ENCODE measurements at places on chromosomes 11 and 22.
A peak's percentile ranks its signal among the peaks of the same experiment; 100 is the strongest.

DNA sequence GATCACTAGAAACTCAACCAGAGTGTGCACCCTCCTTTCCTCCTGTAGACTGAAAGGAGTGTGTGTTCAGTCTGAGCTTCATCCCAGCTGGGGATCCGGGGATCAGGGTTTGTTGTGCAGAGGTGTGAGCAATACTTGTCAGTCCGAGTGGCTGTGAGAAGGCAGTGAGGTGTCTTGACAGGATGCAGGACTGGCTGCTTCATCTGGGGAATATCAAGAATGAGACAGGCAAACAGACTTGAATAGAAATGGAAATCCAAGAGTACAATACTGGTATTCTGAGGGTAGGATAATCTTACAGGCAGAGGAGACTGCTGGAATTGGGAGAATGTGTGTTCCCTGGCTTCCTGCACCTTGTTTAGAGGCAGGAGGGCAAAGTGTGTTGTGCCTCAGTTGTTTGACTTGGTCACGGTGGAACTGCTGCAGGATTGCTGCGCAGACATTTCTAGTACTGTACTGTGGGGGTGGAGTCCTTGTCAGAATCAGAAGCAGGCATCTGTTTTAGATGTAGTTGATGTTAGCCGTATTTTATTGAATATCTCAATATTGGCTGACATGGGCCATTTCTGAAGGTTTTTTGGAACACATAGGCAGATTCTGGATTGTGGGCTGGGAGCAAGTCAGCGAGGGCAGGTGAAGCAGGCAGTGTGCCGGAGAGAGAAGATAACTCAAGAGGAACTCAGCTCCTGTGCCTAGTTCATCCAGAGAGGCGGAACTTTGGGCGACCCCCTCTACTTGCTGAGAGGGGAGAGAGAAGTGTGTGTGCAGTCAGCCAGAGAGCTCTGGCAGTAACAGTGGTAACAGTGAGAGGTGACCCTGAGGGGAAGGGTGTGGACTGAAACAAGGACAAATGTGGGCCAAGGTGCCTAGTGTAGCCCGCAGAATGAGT is 27.1 kb upstream of the GRK2 start:
- DNase-seq: no peak

GRCh38 chr11:46387919-46388618 is 3.5 kb downstream of the CHRM4 start:
- DNase-seq: no peak

DNA sequence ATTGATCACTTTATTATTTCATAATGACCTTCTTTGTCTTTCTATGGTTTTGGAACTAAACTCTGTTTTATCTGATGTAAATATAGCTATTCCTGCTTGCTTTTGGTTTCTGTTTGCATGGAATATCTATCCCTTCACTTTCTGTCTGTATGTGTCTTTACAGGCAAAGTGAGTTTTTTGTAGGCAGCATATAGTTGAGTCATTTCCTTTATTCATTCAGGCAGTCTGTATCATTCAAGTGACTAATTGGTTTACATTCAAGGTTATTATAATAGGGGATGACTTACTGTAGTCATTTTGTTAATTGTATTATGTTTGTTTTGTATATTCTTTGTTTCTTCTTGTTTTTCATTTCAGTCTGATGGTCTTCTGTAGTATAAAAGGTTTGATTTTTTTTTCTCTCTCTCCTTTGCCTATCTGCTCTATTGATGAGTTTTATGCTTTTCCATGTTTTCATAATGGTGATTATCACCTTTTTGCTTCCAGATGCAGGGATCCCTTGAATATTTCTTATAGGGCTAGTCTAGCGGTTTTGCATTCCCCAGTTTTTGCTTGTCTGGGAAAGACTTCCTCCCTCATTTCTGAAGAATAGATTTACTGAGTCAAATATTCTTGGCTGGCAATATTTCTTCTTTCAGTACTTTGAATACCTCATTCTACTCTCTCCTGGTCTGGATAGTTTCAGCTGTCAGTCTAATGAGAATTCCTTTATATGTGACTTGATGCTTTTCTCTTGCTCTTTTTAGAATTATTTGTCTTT is 50.4 kb downstream of the GDPD4 start:
- no peak for DNase-seq

- DNase-seq: no peak
These were observed 178.3 kb downstream of the SNX19 start for GRCh38 chr11:130737866-130738431.

DNA sequence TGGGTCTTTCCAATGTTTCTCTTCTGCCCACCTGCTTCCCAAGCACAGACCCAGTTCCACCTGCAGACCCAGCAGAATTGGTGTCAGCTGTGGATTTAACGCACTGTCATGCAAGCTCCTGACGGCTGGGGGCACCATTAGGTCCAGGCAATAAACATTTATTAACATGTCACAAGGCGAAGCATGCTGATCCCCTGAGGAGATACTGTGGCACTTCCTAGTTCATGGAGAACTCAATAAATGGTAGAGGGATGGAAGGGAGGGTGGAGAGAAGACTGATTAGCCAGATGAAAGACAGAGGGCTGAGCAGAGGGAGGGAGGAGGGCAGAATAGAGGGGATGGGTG is 68.3 kb upstream of the TSPAN18 start:
- peak; percentile 21 for DNase-seq

- DNase-seq: no peak
These were observed 567.9 kb upstream of the CADM1 start for GRCh38 chr11:116072133-116072532.

- DNase-seq: peak; percentile 38
These were observed 34.7 kb downstream of the ATG16L2 start for GRCh38 chr11:72848846-72849466.

DNA sequence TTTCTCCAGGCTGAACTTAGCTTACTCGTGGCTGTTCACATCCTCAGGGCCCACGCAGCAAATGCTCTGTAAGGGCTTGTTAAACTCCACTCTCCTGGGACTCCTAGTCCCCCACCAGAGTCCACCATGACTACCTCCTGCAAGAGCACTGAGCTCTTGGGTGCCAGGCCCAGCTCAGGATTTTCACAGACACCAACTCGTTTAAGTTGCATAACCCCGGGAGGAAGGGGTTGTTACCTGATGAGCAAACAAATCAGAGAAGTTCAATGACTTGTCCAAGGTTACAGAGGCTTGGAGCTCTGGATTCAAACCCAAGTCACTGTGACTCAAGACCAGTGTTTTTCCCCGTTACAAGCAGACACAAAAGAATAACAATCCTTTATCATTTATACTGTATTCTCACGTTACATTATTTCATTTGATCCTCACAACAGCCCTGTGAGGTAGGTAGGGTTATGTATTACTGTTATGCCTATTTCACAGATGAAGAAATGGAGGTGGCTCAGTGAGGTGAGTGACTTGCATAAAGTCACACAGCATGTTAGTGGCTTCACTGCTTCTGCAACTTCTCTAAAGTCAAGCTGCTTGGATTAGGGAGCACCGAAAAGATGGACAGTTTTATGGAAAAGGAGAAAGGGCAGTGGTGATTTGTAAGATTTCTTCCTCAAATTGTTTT is 17.4 kb downstream of the KCTD21 start:
- no peak for DNase-seq

GRCh38 chr11:68282141-68282860 is 10.5 kb upstream of the C11orf24 start:
- peak; percentile 14 for DNase-seq

DNA sequence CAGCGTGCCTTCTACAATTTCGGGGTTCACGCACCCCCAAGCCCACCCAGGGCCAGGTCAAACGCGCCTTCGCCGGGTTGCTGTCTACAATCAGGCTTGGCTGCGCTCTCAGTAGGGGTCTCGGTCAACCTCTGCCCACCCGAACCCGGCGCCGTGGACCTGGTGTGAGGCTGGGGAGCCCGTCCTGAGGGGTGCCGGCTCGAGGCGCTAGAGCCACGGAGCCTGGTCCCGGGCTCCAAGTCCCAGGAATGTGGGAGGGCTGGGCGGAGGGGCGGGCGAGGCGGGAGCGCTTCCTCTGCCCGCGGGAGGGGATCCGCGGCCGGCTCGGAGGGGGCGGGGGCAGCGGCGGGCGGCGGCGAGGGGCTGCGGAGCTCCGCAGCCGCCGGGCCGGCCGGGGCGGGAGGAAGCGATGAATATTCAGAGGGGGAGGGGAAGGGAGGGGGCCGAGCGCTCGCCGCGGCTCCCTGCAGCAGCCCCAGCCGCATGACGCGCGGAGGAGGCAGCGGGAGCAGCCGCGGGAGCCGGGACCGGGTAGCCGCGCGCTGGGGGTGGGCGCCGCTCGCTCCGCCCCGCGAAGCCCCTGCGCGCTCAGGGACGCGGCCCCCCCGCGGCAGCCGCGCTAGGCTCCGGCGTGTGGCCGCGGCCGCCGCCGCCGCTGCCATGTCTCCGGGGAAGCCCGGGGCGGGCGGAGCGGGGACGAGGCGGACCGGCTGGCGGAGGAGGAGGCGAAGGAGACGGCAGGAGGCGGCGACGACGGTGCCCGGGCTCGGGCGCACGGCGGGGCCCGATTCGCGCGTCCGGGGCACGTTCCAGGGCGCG is at the start of gene PTPRJ:
TSS of gene PTPRJ (plus strand) at position 472 of the 819 bp plus-strand sequence. CDS start 354 bp downstream, outside the sequence.
- peak; percentile 64 for DNase-seq

GRCh38 chr11:118657238-118657637 is 22.2 kb downstream of the TREH start:
- DNase-seq: no peak

DNA sequence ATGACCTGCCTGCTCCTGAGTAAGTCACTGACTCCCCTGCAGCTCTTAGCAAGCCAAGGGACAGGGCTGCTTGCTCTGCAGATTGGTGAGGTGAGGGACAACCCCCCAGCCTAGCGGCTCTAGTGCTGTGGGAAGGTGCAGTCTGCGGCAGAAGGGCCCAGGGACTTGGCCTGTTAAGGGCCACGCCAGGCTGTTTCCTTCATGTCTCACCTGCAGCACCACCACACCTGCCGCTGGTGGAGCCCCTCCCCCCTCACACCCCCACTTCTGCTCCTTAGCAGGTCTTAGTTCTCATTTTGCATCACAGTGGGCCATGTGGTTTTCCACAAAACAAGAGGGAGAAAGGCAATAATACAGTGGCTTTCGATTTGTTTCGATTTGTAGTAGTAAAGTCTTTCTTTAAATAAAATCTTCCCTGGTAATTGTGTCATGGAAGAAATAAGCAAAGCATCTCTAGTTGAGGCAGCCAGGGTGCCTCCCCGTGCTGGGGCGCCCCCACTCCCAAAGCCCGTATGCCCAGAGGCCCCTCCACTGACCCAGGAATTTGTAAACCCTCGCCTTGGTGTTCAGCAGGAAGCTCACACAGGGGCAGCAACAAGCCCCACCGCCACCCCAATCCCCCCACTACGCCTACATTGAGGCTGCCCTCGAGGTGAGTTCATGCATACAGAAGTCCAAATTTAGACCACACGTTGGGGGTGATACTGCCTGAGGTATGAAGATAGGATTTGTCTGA is 86.5 kb upstream of the CLDN5 start:
- no peak for DNase-seq

DNA sequence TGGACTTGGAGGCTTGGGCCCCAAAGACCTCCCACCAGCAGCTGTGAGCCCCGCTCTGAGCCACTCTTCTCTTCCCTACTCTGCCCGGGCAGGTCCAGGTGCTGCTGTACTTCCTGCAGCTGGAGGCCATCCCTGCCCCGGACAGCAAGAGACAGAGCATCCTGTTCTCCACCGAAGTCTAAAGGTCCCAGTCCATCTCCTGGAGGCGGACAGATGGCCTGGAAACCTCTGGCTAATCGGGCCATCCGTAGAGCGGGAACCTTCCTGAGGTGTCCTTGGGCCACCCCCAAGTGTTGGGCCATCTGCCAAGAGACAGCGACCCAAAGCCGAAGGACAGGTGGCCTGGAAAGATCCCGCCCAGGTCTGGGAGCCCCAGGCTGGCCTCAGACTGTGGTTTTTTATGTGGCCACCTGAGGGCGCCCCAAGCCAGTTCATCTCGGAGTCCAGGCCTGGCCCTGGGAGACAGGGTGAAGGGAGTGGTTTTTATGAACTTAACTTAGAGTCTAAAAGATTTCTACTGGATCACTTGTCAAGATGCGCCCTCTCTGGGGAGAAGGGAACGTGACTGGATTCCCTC is 135.1 kb downstream of the BCR start:
- peak; percentile 47 for DNase-seq

DNA sequence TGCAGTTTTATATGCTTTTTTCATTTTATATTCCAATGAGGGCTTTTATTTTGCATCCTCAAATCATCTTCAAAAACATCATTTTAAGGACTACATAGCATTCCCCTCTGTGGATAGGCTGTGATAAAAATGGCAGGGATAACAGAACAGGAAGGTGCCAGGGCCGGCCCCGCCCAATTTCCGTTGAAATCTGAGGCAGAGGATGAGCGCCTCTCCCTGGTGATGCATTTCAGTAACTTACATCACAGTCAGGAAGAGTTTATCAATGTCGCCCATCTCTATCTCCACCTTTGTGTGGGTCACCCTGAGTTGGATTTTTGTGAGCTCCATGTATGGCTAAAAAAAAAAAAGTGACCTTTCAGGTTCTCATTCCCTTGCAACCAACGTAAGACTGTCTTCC is 201.6 kb downstream of the DSCAML1 start:
- no peak for DNase-seq

- DNase-seq: no peak
These were observed 1.4 kb downstream of the KDM2A start for GRCh38 chr11:67120456-67120855.

DNA sequence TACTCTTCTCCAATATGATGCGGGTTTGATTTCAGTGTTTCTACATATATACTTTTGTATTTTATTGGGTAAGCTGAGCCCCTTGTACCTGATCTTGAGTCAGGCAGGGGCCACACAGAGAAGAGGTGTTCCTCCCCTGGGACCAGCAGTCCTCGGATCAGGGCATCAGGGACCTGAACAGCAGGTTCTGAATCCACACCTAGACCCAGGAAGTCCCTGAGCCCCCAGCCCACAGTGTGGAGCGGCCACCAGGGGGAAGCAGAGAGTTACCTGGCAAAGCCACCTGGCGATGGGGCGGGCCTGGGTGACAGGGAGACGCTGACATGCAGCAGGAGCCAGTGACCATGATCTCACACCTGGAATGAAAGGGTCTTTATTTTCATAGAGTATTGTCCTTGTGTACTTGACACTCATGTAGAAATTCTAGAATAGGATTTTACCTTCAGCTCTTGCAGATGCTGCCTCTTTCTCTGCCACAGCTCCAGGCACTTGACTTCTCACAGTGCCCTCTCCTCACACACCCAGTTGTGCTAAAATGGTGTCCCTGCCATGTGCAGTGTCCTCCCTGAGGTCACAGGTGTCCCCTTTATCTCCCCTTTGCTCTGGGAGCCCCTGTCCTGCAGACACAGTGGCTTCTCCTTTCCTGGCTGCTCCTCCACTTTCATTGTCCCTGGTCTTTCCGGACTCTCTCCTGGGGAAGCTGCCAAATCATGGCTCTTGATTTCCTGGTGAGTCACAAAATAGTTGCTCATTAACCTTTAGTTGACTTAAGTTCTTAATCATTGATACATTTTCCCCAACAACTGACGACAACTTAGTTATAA is 48.5 kb downstream of the GGTLC2 start:
- DNase-seq: peak; percentile 68

GRCh38 chr11:117860139-117860538 is 16.3 kb downstream of the FXYD6 start:
- DNase-seq: no peak

DNA sequence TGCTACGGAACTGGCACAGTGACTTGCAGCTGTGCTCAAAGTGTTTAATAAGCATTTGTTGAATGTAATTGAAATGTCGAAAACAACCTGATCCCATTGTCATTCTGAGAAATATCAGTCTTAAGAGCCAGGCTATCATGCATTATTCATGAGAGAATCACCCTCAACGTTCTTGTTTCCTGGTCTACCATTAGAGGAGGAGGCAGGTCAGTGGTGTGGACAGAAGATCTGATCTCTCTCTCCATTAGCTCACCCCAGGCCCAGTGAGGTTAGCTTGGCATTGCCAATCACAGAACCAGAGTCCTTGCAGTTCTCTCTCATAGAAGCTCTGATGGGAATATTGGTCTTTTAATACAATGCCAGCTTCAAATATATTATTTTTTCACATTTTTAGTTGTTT is 121.1 kb upstream of the SPON1 start:
- no peak for DNase-seq

GRCh38 chr11:78234006-78234405 is 45.3 kb downstream of the USP35 start:
- no peak for DNase-seq
